LHCN-M2 (cell line): ENCODE measurements at places on chromosomes 6 and 20. TPM values are rescaled to one million over a fixed set of nuclear protein-coding genes. Genes with fewer than 3 reads are reported as not detected.

ZNF165 gene
- 0.40 and 0.45 TPM in 2 replicates for total RNA-seq

VNN1 gene
- 4.2 and 6.6 TPM in 2 replicates for total RNA-seq

SLC32A1 gene
- not detected in 2 replicates for total RNA-seq

DCDC2 gene
- total RNA-seq, result 0.13 TPM in 1 of 2 replicates, not detected in the other

WFDC10B gene
- 0.38 TPM in 1 of 2 replicates, not detected in the other for total RNA-seq

- peak; percentile 94 for DNase-seq
Measured at GRCh38 chr20:35320396-35321126, 28.3 kb upstream of the FAM83C start.

- no peak for DNase-seq
Measured at GRCh38 chr6:121816361-121816760, 380.9 kb downstream of the GJA1 start.

DNA sequence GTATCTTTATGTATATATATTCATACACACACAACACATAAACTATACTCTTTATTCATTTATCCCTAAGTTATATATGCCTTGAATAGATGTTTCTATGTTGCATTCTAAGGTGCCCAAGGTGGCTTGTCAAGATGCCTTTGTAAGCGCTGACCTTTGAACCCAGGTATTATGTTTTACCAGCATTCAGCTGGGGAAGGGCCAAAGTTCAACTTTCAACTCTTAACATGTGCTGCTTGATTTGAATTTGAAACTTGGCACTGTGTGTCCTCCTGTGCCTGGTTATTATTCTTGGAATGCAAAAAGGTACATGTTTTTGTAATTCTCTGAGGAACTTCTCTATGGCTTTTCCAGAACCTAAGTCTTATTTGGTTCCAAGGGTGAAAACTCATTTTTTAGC is 146.5 kb downstream of the EDN1 start:
- DNase-seq, result no peak

DNA sequence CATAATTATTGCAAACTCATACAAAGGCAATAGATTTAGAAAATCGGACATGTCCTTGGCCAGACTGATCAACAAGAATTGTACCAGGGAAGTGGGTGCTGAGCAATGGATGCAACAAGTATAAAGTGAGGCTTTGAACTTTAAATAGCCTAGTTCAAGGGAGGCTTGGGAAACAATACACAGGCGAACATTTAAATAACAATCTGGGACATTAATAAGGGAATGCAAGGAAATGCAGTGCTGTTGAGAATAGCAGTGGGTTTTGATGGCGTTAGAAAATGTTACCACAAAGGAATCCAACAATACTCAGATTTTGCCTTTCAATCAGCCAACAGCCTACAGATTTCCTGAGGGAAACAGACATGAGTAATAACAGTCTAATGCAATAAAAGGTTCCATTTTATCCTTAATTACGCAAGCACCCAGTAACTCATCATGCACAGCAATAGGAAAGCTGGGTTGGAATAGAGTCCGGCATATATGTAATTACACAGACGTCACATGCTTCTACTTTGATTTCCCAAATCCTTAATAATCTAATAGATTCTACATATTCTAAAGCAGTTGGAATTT is 134.6 kb downstream of the PHACTR1 start:
- peak; percentile 61 for DNase-seq
